Muscle of back (tissue), 13 donors: ENCODE measurements at places on chromosomes 16 and 17.

GRCh38 chr16:888901-889570, 81.7 kb downstream of the LMF1 start:
- no peak for DNase-seq

DNA sequence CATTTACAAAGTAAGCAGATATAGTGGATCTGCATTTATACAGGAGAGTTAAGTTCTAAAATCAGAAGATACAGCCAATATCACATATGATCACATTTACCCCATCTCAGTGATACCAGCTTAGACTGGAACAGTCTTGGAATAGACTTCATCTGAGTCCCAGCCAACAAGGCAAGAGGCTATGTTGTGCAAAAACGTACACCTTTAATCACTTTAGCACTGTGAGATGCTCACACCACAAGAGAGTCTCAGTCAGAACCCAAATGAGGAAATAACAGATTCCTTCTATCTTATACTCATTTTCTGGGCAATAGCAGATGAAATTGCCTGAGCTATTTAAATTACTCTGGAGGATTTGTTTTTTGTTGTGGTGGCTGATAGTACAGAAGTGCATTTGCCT, 145.6 kb downstream of the ANKFN1 start:
- DNase-seq: no peak

GRCh38 chr17:39597372-39598046, 10.2 kb downstream of the NEUROD2 start:
- no peak for DNase-seq

DNA sequence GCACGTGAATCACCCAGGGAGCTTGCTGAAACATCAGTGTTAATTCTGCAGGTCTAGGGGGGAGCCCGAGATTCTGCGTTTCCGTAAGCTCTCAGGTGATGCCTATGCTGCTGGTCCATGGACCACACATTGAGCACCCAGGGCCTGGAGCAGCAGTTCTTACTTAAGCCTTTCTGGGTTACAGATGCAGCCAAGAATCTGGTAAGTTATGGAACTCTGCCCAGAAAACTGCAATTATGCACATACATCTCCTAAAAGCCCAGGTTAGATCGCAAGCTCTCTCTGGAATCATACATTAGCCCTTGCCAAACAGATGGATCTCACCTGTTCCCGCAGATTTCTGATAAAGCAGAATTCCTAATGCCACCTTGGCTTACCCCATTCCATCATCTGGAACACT, 265.9 kb upstream of the SALL1 start:
- DNase-seq: peak; percentile 22

GRCh38 chr16:2768403-2769089, 8.5 kb downstream of the ELOB start:
- no peak for DNase-seq

DNA sequence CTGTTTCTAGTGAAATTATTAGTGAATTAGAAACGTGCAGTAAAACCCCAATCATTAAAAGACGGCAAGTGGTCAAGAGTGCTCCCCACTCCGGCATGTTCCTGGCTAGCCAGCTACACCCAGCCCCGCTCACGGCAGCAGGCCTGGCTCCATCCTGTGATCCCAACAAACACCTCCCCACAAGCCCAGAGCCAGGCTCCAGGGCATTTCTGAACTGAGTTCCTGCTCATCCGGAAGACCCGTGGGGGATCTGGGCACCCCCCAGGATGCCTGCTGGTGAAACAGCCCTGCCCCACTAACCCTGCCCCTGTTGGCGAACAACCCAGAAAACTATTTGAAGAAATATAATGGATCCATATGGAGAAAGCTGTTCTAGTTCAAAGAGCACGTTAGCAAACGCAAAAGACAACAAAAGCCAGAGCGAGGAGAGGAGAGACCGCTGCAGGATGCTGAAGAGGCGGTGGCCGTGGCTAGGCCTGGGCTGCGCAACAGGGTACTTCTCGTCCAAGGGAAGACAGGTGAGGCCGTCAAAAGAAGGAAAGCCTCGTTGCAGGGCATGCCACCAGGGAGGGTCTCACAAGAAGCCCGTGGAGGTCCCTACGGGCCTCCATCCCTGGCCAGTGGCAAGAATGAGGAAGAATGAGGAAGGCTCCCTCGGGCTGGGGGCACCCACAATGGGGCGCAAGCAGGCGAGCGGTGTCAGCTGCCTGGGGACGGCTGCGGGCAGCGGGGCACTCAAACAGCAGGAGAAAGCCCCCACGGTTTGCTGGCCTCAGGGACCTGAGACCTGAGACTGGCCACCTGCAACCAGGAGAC, 19.2 kb downstream of the SLC16A3 start:
- DNase-seq: no peak

- no peak for DNase-seq
These were observed 82.6 kb upstream of the CCL2 start for GRCh38 chr17:34172390-34172918.

- DNase-seq: no peak
These were observed 4.3 kb downstream of the TMEM11 start for GRCh38 chr17:21209511-21210175.

GRCh38 chr17:1498233-1498632, 5.7 kb upstream of the MYO1C start:
- no peak for DNase-seq

DNA sequence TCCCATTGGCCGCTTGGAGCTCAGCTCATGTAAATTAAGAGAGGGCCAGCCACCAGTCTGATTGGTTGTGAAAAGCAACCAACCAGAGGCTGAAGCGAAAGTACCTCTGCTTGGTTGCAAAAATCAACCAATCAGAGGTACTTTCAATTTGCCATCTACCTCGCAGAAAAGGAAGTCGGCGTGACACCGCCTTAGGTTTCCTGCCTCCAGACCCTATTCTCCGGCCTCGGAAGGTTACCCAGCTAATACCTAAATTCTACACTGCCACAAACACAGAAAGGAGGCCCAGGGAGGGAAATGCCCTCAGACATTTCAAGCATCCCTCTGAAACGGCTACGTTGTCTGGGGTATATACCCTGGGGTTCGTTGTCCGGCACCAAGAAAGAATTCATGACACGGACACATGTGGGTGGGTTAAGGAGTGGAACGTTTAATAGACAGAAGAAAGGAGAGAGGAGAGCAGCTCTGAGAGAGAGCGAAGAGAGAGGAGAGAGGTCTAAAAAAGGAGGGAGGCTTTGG, 481.3 kb downstream of the TMEM114 start:
- no peak for DNase-seq

DNA sequence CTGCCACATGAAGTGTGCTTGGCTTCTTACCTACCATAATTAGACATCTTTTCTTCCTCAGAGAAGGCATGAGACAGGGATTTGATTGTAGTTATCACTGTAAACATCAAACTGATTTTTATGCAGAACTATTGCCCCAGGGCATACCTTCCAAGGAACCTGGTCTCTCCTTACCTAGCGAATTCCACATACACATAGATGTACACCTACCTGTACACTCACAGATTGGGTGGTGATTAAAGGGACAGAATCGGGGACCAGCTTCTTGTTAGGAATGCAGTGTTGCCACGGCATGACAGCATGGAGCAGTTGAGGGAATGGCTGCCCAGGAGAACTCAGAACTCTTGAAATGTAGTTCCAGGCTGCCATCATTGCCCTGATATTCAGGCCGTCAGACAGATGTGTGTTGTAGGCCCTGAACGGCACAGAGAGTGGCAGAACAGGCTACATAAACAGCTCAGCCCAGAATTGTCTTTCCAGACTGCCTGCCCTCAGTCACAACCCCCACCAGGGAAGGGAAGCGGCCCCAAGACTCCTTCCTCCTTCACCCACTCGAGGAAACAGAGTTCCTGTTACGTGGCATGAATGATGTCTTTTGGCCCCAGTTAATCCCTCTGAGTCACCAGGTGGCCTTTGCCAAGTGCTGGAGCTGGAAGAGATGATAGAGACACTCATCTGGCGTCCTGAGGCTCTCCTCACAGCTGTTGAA, 17.8 kb upstream of the NAGLU start:
- DNase-seq: peak; percentile 88

DNA sequence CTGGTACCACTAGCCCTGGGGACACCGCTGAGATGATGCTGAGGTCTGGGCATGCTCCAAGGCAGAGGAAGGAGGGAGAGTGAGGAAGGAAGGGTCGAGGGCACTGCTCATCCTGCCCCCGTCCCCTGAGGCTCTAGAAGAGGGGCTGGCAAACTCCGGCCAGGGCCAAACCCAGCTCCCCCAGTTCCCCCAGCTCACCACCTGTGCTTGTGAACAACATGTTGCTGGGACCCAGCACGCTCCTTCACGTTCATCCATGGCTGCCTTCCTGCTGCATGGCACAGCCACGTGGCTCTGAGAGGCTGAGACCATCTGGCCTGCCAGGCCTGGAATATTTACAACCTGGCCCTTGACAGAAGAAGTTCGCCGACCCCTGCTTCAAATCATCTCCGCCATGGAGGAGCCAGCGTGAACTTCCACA, 81.2 kb downstream of the RBFOX3 start:
- DNase-seq: no peak

GRCh38 chr17:5127910-5128309, 12.1 kb downstream of the USP6 start:
- no peak for DNase-seq

GRCh38 chr16:58025351-58026138, at the start of gene MMP15:
TSS of gene MMP15 (plus strand) at chr16:58025754. CDS start at chr16:58026351, 597 bp downstream.
- peak; percentile 85 for DNase-seq

- DNase-seq: no peak
These were observed 1.3 kb upstream of the SP2 start for GRCh38 chr17:47894498-47895346.

DNA sequence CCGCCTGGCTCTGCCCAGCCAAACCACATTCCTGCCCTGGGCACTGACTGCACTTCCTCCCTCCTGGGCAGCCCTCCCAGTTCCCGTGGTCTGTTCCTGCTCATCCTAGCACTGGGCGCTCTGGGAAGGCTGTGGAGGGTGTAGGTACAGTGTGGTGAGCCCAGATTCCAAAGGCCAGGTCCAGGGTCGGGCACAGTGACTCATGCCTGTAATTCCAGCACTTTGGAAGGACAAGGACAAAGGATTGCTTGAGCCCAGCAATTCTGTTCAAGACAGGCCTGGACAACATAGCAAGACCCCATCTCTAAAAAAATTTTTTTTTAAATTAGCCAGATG, 30.6 kb downstream of the C16orf74 start:
- DNase-seq: no peak

DNA sequence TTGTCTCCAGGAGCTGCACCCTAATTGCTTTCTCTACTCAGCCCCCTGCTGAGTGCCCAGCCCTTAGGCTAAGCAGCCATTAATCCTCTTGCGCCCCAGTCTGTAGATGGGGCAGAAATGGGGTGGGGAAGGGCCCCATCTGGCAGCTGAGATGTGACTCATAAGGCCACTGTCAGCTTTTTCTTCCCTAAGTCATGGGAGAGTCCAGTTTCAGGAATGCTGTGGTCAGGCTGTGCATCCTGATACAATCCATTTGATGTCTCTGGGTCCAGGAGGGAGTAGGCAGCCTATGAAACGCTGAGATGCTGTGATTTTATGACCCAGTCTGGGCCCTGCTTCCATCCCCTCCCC, 12.3 kb downstream of the PLXDC1 start:
- peak; percentile 56 for DNase-seq

- DNase-seq: no peak
These were observed 10.6 kb upstream of the CETP start for GRCh38 chr16:56950881-56951771.

DNA sequence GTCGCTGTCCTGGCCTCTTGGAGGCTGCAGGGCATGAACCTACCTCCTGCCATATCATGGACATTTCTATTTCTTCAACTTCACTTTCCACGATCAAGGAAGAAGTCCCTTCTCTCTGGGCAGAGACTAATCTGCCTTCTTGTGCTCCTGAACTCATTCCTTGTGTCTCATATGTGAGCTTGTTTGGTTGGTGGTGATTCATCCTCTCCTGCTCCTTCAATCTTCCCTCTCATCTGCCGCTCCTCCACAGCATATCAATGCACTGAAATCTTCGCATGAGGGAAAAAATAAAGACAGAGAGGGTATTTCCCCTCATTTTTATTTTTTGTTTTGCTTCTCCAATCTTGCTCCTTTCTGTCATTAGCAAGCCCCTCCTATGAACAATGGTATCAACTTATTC, 571.7 kb upstream of the GOT2 start:
- no peak for DNase-seq

DNA sequence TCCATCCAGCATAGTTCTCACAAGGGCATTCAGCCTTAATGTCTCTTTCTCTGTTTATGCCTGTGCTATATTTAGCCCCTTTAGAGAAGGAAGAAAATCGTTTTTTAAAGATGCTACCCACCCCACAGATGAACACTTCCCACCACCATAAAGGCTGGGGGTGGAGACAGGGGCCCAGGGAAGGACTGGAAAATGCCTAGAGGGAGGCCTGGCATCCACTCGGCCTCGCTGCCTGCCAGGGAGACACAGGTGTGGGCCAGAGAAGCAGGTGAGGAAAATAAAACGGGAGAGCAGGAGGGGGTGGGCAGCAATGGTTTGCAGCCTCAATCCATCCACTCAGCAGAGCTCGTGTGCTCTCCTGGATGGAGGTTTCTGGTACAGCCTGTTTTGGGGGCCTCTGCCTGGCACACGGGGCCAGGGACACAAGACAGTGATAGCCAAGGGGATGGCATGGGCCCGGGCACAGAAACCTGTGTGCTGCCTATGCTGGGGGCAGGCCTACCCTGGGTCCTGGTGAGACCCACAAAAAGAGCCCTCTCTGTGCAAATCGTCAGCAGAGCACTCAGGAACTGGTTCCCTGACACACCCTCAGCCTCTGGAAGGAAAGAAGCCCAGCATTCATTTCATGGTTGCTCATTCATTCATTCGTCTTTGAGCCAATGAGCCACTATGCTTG, 121.4 kb downstream of the C16orf78 start:
- DNase-seq: no peak

- DNase-seq: no peak
These were observed 119.4 kb upstream of the NLRP1 start for GRCh38 chr17:5703736-5704135.

- no peak for DNase-seq
These were observed 13.7 kb downstream of the GLP2R start for GRCh38 chr17:9839433-9839832.

DNA sequence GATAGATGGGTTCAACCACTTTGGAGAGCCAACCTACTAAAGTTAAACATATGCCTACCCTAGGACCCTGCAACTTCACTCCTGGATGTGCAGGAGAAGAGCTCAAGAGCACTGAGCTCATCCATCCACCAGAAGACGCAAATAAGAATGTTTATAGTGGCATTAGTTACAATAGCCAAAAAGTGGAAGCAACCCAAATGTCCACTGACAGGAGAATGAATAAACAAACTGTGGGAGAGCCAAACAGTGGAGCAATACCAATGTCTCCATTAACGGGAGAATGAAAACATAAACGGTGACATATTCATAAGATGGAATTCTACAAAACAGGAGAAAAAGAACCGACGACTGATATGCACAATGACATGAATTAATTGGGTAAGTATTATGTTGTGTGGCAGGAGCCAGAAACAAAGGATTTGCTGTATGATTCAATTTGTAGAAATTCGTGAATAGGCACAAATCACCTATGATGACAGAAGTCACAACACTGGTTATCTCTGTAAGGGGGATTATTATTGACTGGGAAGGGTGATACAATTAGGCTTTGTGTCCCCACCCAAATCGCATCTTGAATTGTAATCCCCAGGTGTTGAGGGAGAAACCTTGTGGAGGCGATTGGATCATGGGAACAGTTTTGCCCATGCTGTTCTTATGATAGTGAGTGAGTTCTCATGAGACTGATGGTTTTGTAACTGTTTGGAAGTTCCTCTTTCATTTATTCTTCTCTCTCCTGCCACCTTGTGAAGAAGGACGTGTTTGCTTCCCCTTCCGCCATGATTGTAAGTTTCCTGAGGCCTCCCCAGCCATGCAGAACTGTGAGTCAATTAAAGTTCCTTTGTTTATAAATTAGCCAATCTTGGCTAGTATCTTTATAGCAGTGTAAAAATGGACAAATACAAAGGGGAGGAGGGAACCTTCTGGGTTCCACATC, 57.9 kb upstream of the PLCG2 start:
- no peak for DNase-seq
